ENCODE measurements at places on chromosomes 16 and 17. TPM values are rescaled to one million over a fixed set of nuclear protein-coding genes. Genes with fewer than 3 reads are reported as not detected.

Gene CALB2
- not detected for total RNA-seq

Gene NOL3
- total RNA-seq = 2.3 TPM

Gene TEX19
- not detected for total RNA-seq

DNA sequence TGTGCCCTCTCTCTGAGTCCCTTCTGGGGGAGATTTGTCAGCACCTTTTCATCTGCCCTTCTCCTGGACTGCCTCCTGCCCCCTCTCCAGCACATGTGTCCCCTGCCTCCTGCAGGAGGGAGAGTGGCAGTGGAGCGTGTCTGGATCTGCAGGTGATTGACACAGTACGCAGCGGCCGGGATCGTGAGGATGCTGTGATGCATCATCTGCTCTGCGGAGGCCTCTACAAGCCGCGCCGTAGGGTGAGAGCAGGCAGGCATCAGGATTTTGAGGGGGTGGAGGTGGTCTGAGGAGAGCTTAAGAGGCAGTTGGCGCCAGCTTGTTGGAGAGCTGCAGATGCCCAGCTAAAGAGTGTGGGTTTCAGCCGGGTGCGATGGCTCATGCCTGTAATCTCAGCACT is 10.9 kb downstream of the SLC9A5 start:
- DNase-seq = no peak

- no peak for DNase-seq
Observed at GRCh38 chr17:77490361-77491183, 349.8 kb downstream of the SEC14L1 start.

DNA sequence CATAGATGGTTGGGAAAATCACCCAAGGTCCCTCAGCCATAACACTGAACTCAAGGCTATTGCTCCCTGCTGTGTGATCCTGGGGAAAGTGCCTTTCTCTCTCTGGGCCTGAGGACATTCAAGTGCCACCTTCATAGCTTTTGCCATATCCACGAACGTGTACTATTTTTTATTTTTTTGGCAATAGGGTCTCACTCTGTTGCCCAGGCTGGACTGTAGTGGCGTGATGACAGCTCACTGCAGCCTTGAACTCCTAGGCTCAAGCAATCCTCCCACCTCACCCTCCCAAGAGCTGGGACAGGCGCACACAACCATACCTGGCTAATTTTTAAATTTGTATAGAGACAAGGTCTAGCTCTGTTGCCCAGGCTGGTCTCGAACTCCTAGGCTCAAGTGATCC is 10.6 kb downstream of the PLLP start:
- DNase-seq = no peak

DNA sequence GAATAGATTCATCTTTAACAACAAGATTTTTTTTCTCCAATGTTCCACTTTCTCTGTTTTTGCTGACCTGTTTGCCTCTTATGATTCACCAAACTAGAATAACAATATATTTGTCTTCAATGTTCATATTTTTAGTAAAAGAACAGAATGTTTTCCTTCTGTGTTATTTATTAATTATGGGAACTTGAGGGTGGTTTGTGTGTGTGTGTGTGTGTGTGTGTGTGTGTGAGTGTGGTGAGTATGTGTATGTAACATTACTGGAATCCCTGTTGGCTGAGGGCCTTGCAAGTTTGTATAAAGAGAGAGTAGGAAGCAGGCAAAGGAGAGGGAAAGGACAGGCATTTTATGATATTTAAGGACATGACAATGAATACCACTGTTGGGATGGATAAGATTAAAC is 13.8 kb downstream of the STXBP4 start:
- DNase-seq = no peak

- DNase-seq = no peak
Observed at GRCh38 chr17:17575360-17576251, 15.9 kb downstream of the PEMT start.

DNA sequence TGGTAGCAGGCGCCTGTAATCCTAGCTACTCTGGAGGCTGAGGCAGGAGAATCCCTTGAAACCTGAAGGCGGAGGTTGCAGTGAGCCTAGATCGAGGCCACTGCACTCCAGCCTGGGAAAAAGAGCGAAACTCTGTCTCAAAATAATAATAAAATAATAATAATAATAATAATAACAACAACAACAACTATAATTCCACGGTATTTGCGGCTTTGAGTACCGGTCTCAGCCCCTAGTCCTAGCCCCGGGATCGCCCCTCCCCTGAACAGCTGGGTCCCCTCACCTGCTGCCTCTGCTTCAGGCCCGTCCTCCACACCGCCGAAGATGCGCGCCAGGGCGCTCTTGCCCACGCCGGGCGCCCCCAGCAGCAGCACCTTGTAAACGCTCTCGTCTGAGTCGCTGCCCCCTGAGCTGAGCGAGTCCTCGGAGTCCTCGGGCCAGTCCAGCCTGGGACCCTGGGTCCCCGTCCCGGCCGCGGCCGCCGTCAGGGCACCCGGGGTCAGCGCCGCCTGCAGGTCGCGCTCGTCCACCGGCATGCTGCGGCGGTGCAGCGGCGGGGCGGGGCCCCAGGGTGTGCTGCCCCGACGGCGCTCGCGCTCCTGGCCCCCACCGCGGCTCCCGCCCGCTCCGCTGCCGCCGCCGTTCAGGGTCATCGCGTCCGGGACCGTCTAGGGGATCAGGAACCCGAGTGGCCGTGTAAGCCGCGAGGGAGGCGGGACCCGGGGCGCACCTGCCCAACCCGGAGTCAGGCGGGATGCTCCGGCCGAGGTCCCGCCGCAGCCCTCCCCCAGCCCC is 611 bp downstream of the RRAD start:
- peak; percentile 37 for DNase-seq

GRCh38 chr17:21285164-21286065 is 904 bp downstream of the MAP2K3 start:
- no peak for DNase-seq

DNA sequence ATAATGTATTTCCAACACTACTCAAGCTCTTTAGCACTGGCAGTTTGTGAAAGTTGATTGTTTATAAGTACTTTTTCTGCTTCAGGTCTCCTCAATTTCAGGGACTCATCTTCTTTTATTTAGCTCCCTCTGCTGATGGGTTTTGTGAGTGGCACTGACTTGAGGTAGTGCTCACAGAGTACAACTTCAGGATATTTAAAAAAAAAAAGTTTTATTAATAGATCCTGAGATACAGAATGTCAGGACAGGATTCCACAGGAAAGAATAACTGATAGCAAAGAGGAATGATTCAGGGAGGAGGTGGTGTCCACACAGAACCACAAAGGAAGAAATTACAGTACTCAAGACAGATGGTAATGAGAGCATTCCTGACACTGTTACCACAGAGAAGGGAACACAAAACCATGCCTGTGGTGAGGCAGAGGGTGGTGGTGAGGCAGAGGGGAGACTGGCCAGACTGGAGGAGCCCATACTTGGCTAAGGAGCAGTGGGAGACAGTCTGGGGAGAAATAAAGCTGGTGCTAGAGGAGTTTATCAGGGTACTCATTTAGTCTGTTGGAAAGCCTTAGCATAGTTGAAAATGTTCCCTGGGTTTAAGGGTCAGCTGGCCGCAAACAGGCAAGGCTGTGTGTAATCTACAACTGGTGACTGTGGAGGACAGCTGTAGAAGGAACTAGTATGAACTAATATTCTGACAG is 63.7 kb downstream of the SPAG9 start:
- no peak for DNase-seq

GRCh38 chr17:75524970-75525805 is at the start of gene LLGL2:
LLGL2 (plus strand) TSS chr17:75525697; CDS start chr17:75543427, 17,730 bp downstream.
- DNase-seq = peak; percentile 90

- DNase-seq = no peak
Observed at GRCh38 chr16:85845266-85845665, 45.8 kb downstream of the COX4I1 start.

DNA sequence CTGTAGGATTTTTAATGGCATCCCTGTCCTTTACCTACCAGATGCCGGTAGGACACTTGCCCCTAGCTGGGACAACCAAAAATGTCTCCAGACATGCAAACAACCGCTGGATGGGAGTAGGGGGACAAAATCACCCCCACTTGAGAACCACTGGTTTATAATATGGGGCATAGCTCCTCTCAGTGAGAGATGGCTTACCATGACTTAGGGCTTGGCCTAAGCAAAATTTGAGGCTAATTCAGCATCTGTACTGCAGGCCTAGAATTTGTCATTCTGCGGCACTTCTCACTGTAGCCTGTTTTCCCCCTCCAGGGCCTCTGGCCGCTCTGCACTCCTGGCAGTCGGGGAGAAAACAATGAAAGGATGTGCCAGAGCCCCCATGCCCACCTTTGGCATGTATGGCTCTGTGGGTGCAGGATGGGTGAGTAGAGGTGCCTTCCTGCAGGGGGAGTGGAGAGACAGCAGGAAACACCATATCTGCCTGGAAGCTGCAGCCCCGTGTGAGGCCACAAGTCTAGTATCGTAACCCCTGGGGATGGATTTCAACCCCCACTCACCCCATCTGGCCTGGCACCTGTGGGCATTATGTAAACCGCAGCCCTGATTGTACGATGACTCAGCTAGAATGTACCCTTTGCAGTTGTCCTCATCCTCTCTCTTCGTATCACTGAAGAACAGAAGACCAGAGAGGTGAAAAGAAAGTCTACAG is 268.1 kb downstream of the SOX9 start:
- no peak for DNase-seq

Measured in CD8-positive, alpha-beta memory T cell (primary cell).